ENCODE measurements at places on chromosomes 7 and 10.
A peak's percentile ranks its signal among the peaks of the same experiment; 100 is the strongest.

DNA sequence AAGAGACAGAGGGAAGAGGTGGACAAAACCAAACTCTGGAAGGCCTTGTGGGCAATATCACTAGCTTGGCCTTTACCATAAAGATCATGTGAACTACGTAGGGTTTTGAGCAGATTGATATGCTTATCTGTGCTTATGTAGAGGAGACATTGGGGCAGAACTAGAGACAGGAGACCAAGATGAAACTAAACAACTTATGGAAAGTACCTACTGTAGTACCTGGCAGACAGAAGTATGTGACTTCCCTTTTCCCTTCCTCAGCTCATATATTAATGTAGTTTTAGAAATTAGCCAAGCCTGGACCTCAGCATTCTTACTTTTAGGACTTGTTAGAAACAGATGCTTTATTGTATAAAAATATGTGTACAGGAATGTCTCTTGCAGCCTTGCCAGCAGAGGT lies 14.0 kb upstream of the IL6 start:
- DNase-seq = no peak

- no peak for DNase-seq
Measured at GRCh38 chr7:48059706-48060105, 24.4 kb downstream of the C7orf57 start.

DNA sequence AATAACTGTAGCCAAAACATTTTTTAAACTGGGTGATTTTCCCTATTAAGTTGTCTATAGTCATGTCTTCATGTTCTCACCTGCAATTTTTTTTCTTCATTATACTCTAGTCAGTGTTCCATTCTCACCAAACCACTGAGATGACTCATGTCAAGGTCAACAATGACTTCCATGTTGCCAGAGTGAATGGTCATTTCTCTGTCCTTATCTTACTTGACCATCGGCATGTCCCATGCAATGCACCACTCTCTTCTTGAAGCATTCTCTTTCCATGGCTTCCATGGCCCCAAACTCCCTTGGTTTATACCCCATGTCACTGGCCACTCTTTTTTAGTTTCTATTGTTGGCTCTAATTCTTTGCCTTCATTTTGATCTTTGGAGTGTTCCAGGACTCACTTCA lies 173.9 kb downstream of the PPP1R17 start:
- no peak for DNase-seq

DNA sequence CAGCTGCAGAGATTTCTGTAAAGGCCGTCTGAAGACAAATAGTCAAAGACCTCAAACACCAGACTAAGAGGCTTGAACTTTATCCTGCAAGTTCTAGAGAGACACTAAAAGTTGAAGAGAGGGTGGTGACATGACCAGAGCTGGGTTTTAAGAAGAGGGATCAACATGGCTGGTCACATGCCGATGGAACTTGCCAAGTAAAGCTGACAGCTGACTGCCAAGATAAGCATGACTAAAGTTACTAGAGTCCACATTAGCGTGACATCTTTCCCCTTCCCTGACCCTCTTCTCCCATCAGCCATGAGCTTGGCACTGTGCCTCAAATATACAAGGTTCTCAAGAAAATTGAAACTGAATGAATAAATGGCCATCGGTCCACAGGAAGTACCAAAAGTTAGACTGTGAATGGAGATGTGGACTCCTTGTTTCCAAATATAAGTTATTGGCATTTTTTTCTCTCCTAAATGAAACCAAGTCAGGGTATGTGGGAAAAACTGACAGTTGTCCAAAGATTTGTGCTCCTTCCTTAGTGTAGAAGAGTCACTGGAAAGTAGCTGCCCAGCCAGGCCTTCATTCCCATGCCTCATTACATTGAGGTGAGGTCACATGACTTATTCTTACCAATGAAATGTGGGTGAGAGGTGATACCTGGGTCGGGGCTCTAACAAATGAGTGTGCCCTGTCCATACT lies 24.5 kb downstream of the XPNPEP1 start:
- no peak for DNase-seq

DNA sequence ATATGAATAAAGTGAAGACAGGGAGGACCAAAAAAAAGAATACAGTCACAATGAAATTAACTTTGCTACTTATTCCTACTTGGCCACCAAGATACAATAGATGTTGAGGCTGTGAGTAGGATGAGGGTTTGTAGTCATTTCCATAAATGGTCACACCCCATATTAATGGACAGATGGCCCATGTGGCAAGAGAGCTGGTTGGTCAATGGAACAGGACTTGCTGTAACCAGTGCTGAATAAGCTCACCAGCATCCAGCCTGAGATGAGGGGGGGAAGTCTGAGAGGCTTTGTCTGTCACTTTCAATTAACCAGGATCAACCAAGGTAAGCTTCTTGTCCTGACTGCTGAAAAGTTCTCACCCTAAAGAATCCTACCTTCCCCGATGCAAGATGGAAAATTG lies 130.4 kb upstream of the KCNMA1 start:
- DNase-seq = no peak

DNA sequence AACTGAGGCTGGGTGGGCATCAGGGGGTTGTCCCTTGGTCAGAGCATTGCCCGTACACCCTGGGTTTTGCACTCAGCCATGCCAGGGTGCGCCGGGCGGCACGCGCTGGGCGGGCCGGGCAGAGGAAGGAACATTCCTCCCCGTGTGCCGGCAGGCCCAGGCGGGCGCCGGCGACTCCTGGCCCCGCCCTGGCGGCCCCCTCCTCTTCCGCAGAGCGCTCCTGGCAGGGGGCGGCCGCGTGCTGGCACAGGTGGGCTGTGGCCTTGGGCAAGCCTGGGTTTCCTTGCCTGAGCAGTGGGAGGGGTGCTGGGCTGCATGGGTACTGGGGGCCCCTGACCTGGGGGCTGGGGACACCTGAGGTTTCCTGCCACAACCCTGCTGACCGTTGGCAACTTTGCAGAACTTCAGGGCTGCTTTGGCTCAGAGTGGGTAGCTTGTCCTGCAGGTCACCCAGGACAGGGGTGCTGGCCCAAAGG lies 3.9 kb downstream of the LFNG start:
- no peak for DNase-seq

GRCh38 chr10:77542710-77543259 lies 94.8 kb downstream of the KCNMA1 start:
- no peak for DNase-seq

- DNase-seq = no peak
Measured at GRCh38 chr7:140501966-140502365, 22.7 kb upstream of the MKRN1 start.

DNA sequence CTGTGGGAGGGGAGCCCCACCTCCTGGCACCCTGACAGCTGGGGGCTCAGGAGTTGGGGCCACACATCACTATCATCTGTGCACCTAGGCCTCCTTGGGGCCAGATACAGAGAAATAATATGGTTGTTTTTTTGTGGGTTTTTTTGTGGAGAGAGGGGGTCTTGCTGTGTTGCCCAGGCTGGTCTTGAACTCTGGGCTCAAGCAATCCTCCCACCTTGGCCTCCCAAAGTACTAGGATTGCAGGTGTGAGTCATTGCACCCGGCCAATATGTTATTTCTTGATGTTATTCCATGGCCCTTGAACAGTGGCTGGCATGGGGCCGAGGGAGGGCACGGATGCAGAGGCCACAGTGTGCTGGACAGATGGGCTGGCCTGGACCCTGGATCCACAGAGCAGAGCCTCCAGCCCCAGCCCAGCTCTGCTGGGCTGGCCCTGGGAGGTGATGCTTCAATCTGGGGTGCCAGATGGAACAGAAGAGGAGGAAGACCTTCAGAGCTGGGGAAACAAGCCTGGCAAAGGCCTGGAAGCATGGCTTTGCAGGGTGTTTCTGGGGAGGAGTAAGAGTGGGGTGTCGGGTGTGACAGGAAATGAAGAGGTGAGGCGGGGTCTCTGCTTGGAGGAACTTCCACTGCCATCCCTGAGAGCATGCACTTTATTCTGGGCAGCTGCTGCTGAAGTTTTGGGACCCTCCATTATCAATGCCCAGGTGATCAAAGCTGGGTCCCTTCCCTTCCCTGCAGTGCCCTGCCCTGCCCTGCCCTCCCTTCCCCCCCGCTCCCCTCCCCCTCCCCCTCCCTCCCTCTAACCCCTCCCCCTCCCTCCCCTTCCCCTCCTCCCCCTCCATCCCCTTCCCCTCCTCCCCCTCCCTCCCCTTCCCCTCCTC lies 3.7 kb upstream of the FZD9 start:
- DNase-seq = no peak

DNA sequence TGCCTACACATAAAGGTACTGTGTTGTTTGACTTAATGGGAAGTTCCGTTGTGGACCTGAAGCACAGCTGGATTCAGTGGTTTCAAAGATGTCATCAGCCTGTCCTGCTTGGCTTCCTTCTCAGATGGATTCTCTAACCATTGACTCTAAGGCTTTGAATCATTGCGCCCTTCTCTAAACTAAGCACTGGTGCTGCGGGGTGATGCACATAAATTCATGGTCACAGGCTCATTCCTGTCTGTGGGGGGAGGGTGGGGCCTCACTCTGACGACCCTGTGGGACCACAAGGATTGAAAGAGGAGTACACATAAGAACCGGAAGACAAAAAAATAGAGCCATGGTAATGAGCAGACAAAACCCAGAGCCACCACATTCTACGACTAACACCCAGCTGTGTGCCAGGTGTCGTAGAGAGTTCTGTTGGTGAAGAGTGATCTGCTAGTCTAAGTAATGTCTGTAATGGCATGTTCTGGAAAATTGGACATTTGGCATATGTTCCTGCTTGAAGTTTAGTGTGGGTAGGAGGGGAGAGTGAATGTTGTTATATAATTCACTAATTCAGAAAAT lies 97.3 kb upstream of the YAE1 start:
- DNase-seq = no peak

- no peak for DNase-seq
Measured at GRCh38 chr7:94423863-94424735, 29.4 kb downstream of the COL1A2 start.

DNA sequence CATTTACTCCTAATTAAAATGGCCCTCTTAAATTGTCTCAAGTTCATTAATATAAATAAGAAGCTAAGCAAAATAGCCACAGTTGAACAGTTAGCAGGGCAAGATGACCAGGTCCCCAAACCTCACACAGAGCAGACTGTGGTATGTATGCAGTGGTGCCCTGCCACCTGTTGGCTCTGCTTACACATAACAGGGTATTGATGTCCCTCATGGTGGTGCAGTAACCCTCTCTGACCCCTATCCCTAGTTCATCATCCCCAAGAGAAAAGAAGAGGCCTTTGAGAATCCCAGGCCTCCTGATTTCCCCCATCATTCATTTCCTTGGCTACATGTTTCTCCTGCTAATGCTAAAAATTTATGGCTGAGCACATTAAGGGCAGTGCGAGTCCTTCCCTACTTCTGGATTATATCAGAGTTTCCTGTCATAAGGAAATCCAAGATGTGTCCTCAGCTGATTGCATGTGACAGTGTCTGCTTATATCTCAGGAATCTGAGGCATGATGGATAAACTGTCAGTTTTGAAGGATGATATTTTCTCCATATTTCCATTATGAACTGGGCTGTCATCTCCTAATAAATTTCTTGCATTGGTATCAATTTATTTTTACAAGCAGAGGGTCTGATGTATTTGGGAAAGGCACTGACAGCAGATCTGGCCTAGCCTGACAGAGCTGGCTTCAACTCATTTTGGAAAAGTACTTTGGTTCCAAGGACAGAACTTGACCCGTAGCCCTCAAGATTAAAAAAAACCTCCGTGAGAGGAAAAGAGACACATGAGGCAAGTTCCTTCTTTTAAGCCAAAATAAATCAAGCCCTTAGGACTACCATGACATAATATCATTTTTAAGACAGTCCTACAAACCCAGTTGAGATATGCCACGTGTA lies 880.6 kb downstream of the LRMDA start:
- DNase-seq = peak; percentile 7

GRCh38 chr7:5699467-5700384 lies 81.7 kb downstream of the RNF216 start:
- DNase-seq = peak; percentile 83

- no peak for DNase-seq
Measured at GRCh38 chr10:100021322-100021721, 11.6 kb upstream of the DNMBP start.

DNA sequence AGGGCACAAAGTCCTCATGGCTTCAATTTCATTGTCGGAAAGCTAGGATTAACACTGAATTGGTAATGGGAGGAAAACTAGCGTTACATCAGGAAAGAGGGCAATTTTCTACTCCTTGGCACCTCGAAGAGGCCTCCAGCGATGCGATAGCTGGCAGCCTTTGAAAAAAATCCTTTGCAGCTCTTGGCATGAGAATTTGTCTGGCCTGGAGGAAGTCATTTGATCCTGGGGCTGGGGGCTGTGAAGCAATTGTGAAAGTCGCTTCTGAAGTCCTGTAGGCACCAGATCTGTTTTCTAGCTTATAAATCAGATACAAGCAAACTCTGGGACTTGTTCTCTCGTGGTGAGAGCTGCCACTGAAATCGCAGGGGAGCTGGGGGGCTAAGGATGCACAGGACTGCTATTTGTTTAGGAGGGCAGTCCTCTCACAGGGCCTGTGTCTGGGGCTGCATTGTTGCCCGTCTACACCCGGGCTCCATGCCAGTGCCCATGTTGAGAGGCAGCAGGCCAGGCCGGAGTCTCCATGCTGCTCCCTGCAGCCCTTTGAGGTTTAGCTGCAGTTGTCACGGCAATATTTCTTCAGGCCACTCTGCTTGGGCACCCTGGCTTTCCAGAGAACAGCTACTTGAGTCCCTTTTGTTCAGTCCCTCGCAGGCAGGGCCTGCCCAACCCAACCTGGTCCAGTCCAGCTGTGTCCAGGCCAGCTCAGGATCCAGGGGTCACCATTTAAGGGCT lies 206.8 kb upstream of the LYZL1 start:
- no peak for DNase-seq

GRCh38 chr10:58152673-58153263 lies 114.9 kb downstream of the IPMK start:
- peak; percentile 42 for DNase-seq

DNA sequence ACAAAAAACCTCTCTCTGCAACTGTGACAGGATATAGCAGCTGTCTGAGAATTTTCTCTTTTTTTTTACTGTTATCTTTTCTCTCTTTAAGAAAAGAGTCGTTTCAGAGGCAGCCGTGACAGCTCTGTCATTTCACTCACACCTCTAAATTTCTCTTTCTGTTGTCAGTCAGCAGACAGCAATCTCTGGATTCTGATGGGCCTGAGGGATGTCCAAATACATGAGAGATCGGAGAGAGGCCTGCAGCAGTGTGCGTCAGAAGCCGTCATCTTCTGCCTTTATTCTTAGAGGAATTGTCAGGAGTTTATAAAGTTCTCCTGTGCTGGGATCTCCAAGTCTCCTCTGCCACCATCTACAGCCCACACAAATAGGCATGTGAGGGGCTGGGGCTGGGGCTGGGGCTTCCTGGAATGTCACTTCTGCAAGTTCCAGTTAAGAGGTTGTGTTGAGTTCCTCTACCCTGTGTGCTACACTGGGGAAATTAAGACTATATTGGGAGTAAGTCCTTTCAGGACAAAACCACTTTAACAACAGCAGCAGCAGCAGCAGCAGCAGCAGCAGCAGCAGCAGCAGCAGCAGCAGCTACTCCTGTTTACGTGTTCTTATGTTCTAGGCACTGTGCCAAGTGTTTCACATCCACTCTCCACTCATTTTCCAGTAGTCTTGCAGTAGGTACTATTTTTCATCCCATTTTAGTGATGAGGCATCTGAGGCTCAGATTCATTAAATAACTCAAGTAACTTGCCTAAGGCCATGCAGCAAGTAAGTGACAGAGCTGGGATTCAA lies 541.3 kb downstream of the LRMDA start:
- DNase-seq = no peak

- no peak for DNase-seq
Measured at GRCh38 chr7:33841031-33841430, 64.3 kb upstream of the BMPER start.

GRCh38 chr7:18313965-18314364 lies 181.6 kb upstream of the HDAC9 start:
- no peak for DNase-seq

- no peak for DNase-seq
Measured at GRCh38 chr10:14408139-14408538, 77.4 kb upstream of the FRMD4A start.
